ENCODE measurements at places on chromosomes 1 and 21.

DNA sequence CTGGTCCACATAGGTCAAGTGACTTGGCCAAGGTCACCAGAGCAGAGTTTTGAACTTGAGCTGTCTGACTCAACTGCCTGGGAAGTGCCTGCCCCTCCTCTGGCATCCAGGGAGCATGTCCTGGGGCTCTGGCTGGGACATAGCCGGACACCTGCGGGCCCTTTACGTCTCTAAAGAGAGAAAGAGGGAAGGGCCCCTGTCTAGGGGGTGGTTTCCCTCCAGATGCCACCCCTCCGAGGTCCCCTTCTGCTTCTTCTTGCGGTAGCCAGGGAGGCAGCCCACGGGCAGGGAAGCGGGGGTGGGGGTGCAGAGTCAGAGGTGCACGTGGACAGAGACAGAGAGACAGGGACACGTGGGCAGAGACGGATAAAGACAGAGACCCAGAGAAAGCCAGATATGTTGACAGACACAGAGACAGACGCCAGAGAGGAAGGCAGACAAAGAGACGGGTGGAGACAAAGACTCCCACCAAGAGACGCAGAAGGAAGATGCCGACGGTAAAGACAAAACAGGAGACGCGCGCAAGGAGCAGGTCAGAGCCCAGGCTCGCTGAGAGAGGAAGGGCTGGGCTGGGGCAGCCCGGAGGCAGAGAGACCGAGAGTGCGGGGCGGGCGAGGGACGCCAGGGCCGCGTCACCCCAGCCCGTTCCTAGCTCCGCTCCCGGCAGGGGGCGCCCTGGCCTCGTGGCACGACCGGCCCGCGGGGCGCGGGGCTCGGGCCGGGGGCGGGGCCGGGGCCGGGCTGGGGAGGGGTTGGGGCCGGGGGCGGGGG is 458 bp upstream of the ALPL start:
- peak; percentile 96 for DNase-seq

DNA sequence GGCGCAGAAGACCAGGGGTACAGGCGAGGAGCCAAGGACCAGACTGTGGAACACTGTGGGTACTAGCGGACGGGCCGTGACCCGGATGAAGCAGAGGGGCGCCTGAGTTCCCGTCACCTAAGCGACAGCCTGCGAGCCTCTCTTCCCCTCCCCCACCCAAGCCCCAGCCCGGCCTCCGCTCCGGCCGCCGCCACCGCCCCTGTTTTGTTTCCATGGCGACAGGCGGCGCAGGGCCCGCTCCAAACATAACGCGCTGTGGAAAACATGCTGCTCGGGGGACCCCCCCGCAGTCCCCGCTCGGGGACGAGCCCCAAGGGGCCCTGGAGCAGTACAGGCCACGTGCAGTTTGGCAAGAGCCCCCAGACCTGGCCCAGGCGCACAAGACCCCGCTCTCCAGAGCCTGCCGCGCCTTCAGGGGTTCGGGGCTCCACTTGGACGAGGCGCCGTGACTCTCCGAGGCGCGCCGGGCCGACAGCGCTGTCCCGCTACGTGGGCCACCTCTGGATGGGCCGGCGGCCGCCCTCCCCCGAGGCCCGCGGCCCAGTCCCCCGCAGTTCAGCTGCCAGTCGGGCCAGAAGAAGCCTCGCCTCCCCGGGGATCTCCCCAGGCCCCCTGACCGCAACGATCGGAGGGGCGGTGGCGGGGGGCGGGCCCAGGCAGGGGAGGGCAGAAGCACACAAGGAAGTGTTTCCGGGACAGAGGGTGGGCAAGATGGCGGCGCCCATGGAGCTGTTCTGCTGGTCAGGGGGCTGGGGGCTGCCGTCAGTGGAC is at the start of gene MTX1:
Gene MTX1, plus strand, starts transcription at position 155 of the 771 bp plus-strand sequence. Its CDS starts 110 bp downstream, at position 265.
- peak; percentile 90 for DNase-seq

DNA sequence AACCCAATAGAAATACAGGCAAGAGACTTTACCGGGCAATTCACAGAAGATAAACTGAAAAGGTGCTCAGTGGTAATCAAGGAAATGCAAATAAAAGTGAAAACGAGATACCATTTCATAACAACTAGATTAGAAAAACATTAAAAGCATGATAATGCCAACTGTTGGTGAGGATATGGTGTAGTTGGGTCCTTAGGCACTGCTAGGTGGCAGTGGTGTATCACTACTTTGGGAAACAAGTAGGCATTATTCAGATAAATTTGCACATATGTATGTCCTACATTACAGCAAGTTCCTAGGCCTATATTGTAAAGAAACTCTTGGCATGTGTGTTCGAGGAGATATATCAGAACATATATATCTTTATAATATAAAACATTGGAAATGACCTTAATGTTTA is 31.0 kb downstream of the AZIN2 start:
- DNase-seq = no peak

GRCh38 chr1:55446351-55446750 is 231.2 kb upstream of the USP24 start:
- no peak for DNase-seq

GRCh38 chr21:27268290-27268689 is 301.4 kb upstream of the ADAMTS5 start:
- no peak for DNase-seq

DNA sequence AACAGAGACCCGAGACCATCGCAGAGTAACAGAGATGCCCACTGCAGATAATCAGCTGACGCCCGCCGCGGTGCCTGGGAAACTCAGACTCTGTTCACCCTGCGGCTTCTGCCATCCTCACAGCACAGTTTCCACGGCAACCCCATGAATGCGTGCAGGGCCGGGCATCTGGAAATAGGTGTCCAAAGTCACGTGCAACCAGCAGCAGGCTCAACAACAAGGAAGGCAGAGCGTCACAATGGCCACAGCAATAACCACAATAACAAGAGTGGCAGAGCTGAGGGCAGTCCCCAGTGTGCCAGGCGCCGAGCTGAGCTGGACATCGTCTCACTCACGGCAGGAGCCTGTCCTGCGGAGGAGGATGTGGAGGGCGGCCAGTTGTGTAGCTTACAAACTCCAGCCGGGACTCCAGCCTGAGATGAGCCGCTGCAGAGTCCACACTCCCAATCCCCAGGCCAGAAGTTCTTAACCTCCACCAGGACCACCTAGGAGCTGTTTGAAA is 102.0 kb downstream of the CRYAA start:
- DNase-seq = no peak

GRCh38 chr1:100234432-100234831 is 15.2 kb downstream of the DBT start:
- DNase-seq = no peak

GRCh38 chr1:38183096-38183495 is 136.5 kb upstream of the POU3F1 start:
- DNase-seq = no peak

DNA sequence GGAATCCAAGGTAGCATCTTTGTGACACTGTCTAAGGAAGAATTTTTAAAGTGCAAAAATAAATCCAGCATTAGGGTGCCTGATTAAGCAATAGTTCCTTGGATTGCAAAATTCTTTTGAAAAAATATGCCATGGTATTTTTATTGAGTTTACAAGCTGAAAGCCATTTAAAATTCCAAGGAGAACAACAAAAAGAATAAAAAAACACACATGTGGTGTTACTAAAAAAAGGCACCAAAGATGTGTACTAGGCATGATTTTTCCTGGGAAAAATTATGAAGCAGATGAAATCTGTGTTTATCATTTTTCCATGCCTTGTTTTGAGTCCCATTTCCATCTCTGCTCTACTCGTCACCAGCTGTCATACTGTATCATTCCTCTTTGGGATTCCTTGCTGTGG is 157.0 kb upstream of the ZNHIT6 start:
- DNase-seq = no peak

GRCh38 chr1:247557926-247558674 is 9.2 kb downstream of the GCSAML start:
- DNase-seq = no peak
